ENCODE measurements at places on chromosomes 3 and 15.
A peak's percentile ranks its signal among the peaks of the same experiment; 100 is the strongest.

DNA sequence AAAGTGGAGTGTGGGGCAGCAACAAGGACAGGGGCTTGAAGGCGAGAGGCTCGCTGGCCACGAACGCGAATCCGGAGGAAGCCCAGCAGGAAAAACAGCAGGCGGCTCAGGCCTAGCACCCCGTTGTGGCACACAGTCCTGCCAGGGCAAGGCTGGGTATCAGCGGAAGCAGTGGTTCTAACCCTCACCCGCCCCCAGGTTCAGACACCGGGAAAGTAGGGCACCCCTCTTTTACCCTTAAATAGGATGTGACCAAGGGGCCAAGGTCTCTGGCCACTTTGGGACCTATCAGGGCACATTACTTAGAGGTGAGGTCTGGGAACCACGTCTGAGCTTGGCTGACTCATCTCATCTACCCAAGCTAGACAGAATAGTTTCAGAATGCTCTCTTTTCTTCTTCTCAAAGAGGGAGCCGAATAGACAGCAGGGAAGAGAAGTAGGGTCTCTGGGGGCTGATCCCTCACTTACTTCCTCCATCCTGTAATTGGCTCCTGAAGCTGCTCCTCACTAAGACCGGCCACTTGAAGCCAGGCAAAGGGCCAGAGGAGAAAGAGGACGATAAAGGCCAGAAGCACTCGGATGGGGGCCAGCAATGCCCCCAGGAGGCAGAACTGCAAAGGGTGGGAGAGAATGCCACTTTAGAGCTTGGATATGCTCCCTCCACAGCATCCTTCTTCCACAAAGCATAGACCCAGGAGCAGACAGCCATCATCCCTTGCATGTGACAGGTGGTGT is 1.7 kb downstream of the LPCAT4 start:
- no peak for DNase-seq

DNA sequence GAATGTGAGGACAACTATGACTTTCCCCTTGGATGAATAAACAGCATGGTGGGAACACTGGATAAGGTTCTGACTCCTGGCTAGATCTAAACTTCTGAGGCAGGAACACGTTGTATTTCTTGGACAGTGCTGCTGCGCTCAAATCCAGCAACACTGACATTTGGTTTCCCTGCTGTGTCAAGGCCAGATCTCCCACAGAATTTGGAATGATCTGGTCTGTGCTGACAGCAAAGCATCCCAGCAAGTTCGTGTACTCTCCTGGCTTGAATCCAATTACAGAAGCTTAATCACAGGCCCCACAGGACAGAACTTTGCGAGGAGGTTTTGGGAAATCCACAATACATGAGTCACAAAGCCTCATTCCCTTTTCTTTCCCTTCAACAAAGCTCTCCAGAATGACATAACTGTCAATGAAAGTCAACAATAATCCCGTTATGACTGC is 92.5 kb downstream of the ADAMTS9 start:
- no peak for DNase-seq

DNA sequence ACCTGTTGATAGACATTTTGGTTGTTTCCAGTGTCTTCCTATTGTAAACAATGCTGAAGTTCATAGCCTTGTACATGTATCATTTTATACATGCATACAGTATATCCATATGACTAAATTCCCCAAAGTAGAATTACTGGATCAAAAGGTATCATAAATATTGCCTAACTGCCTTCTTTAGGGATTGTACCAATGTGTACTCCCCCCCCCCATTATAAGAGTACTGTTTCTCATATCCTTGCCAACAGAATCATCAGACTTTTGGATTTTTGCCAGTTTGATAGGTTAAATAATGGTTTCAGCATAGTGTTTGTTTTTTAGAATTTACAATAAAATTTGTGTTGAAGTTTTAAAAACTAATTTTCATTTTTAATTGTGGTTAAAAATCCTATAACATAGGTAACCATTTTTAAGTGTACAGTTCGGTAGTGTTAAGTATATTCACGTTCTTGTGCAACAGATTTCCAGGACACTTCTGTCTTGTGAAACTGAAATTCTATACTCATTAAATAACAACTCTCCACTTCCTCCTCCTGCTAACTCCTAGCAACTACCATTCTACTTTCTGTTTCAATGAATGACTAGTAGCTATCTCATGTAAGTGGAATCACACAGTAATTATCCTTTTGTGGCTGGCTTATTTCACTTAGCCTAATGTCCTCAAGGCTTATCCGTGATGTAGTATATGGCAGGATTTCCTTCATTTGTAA is 30.8 kb upstream of the MAP3K13 start:
- DNase-seq = no peak

GRCh38 chr3:134008630-134009156 is 21.0 kb downstream of the SLCO2A1 start:
- DNase-seq = no peak

GRCh38 chr3:191362524-191363090 is 32.3 kb upstream of the UTS2B start:
- no peak for DNase-seq

GRCh38 chr3:117661818-117662095 is 952.2 kb downstream of the TUSC7 start:
- DNase-seq = no peak

DNA sequence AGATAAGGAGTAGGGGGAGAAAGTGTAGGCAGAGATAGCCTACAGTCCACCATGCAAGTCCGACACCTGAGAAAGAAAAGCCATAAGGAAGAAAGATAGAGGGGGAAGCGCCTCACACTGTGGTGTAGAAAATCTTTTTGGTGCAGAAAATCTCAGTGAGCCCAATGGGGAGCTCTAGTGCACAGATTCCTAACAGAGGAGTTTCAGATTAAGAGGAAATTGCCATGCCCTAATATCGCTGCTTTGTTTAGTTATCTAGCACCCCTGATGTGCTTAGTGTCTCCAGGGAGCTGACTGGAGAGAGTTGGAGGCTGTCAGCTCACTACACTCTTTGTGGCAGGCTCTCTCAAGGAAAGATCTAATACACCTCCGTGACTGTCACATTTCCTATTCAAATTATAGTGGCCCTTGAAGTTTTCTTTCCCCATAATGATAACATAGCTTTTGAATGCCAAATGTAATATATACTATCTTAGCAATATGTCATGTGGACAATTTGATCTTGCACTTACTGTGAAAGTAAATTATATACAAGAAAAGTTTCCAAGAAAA is 33.7 kb downstream of the CGGBP1 start:
- DNase-seq = no peak

- DNase-seq = no peak
Measured at GRCh38 chr15:32869776-32870175, 152.0 kb downstream of the GREM1 start.

DNA sequence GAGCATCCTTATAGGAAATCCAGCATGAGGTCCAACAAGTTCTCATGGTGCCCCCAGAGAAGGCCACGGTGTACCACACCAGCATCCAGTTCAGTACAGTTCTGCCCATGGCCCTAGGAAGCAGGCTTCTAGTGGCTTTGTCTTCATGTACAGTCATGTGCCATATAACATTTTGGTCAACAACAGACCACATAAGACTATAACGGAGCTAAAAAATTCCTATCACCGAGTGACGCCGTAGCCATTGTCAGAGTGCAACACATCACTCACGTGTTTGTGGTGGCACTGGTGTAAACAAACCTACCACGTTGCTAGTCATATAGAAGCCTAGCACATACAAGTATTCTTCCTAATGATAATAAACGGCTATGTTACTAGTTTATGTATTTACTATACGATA is 209.0 kb downstream of the ARRDC4 start:
- peak; percentile 4 for DNase-seq

- DNase-seq = no peak
Measured at GRCh38 chr3:3180456-3180855, 965 bp upstream of the CRBN start.

DNA sequence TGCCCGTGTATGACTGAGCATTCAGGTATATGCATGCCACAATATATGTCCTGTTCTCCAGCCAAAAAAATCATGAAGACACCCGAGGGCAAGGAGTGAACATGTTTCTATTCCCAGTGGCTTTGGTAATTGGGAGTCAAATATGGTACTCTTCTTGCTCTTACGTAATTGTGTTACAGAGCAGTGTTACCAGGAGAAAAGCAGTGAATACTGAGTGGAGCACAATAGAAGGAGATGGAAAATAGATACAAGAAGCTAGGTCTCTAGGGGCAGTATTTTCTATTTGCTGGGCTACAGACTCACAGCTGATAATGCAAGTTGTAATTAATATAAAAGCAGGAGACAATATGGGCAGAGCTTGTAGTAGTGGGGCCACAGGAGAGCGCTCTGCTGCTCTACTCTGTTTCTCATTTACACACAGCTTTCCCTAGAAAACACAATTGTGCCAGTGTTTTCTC is 13.2 kb downstream of the MEIS2 start:
- no peak for DNase-seq

- no peak for DNase-seq
Measured at GRCh38 chr3:149678351-149678950, 20.6 kb upstream of the WWTR1 start.

DNA sequence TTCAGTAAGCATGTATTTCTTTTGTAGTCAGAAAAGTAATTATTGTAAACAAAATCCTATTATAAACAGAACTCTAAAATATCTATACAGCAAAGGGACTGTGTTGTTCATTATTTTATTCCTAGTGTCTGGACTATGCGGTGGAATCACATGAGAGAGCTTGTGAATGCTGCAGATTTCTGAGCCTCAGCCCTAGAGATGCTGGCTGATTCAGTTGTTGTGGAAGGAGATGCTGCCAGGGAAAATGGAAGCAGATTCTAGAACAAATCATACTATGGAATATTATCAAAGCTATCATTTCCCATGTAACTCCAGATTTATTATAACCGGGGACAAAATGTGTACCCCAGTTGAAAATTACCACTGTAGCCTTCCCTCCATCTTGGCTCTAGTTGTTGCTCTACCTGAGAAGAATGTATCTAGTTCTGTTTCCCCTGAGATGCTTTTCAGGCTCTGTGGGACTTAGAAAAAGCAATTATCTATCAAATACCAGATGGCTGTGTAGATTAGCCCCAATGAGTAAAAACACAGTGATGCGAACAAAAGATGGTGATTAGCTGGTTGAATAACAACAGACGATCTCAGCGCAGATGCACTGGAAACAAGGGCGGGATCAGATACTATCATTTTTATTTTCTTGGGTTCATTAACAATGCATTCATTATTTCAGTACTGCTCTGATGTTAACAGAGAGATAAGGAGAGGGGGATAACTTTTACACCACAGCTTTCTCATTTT is 131.3 kb downstream of the TMEM108 start:
- DNase-seq = no peak

DNA sequence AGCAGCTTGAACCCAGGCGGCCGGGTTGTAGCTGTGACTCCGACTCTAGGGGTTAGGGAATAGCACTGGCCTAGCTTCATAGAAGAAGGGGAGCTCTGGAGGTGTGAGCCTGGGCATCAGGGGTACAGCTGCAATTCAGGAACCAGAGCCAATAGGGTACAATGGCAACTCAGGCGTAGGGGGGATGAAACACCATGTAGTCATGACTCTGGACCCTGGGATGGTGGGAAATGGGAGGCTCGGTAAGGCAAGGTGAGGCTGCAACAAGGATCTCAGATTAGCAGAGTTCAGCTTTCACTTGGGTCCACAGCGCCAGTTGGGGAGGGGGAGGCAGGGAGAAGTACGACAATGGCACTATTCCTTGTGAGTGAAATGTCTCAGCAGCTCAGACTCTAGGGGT is 210.2 kb upstream of the LYSMD4 start:
- no peak for DNase-seq

- DNase-seq = no peak
Measured at GRCh38 chr3:16728770-16729745, 123.8 kb upstream of the DAZL start.

DNA sequence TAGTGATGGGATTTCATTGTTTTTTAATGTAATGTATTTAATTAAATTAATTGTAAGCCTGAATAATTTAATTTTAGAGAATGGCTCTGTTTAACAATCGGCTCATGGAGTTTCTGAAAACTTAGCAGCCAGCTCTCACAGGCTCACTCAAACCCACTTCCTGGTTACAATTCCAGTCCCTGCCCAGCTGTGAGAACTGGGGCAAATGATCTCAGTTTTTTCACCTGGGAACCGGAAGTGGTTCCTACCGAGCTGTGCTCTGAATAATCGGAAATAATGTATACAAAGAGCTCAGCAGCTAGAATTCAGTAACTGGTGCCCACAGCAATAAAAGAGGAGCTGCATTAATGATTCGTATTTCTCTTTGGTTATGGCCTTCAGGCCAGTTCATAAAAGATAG is 244.3 kb upstream of the MCTP2 start:
- DNase-seq = peak; percentile 2

- peak; percentile 12 for DNase-seq
Measured at GRCh38 chr3:27590437-27591298, 106.5 kb upstream of the SLC4A7 start.

DNA sequence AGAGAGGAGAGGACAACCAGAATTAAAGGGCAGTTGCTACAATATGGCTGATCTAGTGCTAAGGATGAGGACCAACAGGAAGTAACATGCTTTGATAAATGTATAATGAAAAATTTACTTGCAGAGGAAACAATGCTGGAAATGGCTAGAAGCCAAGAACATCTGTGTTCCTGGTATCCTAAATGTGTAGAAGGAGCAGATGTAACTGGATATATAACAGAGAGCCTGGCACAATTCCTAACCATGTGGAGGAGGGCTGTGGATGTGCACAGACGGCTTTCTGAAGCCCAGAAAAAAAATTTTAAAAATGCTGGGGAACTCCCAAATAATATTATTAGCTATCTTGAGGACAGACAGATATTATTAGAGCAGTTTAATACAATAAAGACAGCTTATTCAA is 159.4 kb upstream of the GBE1 start:
- DNase-seq = no peak

DNA sequence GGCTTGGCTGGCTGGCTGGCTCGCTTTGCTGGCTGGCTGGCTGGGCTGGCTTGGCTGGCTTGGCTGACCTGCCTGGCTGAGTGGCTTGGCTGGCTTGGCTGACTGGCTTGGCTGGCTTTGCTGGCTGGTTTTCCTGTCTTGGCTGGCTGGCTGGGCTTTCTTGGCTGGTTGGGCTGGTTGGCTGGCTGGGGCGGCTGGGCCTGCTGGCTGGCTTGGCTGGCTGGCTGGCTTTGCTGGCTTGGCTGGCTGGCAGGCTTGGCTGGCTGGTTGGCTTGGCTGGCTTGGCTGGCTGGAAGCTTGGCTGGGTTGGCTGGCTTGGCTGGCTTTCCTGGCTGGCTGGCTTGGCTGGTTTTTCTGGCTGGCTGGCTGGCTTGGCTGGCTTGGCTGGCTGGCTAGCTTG is 435.6 kb downstream of the GOLGA6L6 start:
- DNase-seq = no peak

- no peak for DNase-seq
Measured at GRCh38 chr3:194364652-194365434, 4.7 kb downstream of the LRRC15 start.

DNA sequence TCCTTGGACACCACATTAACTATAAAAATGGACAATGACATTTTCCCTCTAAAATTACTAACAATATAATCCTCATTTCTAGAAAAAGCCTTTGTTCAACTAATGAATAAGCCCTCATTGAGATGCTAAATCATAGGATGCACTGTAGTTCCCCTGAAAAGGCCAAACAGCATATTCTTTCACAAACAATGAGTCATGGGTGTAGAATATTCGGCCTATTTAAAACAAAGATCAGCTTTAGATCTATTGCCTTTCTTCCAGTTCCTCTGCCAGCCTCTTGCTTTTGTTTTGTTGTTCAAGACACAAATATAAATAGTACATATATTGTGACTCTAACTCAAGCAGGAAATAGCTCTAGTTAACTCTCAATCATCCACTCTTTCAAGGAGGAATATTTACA is 82.5 kb downstream of the ADAM10 start:
- DNase-seq = no peak
